ENCODE measurements at places on chromosomes 16 and 17.

- DNase-seq, result no peak
These were observed 789.4 kb upstream of the KIF2B start for GRCh38 chr17:53033297-53033696.

DNA sequence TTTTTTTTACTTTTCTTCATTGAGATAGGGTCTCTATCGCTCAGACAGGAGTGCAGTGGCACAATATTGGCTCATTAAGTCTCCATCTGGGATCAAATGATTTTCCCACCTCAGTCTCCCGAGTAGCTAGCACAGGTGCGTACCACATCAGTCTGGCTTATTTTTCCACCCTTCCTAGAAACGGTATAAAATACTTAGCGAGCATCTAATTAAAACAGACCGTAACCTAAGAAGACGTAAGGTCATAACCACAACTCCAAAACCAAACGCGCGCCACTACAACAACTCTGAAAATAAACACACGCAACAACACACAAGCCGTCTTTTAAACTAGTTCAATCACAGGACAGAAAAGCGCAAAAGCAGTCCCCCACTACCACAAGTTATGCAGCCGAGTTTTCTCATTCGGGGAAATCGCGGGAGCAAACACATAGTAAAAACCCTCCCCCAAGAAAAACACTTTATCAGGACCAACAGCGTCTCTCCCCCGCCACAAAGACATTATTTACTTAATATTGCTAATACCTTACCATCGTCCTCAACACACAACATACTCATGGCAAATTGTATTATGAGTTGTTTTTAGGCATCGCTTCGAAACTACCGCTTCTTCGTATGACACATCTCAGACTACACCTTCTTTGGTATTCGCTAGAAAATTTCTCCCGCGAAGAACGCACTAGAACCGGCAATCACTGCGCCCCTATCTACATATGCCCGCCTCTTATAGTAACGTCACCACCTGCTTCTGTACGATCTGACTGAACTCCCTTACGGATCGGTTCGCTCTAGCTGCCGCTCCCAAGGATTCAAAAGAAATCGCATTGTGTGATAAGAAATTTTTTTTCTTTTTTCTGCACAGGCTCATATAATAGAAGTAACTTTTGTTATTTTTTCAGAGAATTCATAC, 32.8 kb downstream of the TEX14 start:
- DNase-seq, result peak; percentile 73

DNA sequence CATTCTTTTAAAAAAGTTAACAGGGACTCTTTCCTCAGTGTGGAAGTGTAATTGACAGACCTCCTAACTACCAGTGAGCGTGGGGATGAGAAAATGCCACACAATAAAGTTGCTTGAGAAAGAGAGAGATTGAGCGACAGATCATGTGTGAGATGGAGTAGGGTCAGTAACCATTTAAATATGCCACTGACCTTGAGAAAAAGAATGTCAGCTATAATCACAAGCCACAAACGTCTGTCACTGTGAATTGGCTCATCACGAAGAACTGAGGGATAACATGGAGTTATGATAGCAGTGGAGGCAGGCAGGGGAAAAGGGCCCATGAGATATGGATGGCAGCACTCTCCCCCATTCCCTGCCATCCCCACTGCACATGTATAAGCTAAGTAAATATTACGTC, 253.9 kb downstream of the SLC39A11 start:
- DNase-seq, result no peak

GRCh38 chr17:19237389-19238166, 412 bp downstream of the EPN2 start:
- DNase-seq, result peak; percentile 48

DNA sequence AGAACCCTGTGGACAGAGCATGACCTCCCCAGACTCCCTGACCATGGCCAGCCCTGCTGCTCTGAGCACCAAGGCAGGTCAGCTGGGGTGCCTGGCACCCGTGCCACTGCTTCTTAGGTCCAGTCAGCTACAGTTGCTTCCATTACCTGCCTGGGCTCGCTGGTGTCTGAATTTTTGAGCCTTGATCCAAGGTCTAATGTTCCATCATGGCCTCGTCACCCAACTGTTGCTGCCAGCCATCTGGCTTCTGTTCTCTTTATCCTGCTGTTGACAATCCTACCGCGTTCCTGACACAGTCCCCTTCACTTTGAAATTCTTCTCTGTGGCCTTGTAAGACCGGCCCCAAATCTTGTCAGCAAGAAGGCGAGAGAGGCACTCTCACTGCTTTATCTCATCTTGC, 16.7 kb downstream of the GLYR1 start:
- DNase-seq, result no peak

- DNase-seq, result no peak
These were observed 63.1 kb downstream of the BANP start for GRCh38 chr16:88014252-88014781.

DNA sequence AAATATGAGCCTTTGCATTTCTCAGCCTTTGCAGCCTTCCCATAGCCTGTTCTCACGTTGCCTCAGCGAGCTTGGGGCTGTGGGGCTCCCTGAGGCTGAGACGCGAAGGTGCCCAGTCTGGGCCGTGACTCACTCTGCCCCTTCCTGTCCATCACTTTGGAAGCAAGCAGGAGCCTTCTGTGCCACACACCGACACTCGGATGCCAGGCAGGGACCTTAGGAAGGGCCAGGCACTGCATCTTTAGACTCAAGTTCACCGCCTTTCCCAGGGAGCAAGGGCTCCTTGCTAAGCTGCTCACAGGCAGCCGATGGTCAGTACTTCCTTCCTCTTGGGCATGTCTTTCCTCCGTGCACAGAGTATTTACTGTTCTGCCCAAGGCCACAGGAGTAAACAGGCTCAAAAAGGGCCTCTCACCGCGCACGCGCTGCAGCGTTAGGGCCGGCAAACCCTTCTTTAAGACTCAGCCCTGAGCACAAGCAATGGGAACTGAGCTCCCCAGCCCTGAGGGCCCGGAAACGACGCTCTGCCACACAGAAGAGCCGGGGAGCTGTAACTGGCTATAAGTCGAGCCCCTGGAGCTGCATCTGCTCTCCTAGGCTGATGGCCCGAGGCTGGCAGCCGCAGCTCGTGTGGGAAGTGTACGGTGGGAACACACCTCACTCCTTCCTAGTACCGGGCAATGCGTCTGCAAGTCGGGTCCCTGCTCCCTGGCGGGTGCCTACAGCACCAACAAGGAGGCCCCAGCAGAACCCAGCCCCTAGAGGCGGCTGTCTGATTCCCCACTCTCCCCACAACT, 7.2 kb downstream of the TIMM22 start:
- DNase-seq, result no peak

DNA sequence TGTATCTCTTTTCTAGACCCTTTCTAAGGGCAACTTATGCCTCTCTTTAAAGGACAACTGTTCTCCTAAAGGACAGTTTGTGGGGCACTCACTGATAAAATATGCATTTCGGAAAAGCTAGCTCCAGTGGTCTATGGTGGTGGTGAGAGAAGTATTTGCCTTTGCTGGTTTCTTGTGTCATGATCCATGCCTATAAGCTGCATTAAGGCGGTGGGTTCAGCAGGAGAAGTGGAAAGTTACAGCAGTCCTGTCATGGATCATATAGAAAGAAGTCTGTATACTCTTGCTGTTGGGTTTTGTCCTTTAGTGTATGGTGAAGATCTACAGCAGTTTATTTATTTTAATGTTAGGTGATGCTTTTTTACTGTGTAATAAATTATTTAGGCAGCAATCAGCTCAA, 563.9 kb upstream of the PSMD7 start:
- no peak for DNase-seq

Measured in stimulated activated naive CD8-positive, alpha-beta T cell treated with anti-CD3 and anti-CD28 coated beads, Interleukin-15, Interleukin-2, amounts not matched to agents 100 U/mL and 50 U/mL, for 24 hours (primary cell).